ENCODE measurements at places on chromosomes 11 and 22.

GRCh38 chr11:74615311-74615710 is 22.9 kb downstream of the POLD3 start:
- no peaks in the 10 kb centered on the region for H3K27me3 ChIP-seq
- no peaks in the 10 kb centered on the region for H3K36me3 ChIP-seq
- no peak overlapping the region for H3K4me3 ChIP-seq
- H3K4me1 ChIP-seq = no peaks in the 10 kb centered on the region

DNA sequence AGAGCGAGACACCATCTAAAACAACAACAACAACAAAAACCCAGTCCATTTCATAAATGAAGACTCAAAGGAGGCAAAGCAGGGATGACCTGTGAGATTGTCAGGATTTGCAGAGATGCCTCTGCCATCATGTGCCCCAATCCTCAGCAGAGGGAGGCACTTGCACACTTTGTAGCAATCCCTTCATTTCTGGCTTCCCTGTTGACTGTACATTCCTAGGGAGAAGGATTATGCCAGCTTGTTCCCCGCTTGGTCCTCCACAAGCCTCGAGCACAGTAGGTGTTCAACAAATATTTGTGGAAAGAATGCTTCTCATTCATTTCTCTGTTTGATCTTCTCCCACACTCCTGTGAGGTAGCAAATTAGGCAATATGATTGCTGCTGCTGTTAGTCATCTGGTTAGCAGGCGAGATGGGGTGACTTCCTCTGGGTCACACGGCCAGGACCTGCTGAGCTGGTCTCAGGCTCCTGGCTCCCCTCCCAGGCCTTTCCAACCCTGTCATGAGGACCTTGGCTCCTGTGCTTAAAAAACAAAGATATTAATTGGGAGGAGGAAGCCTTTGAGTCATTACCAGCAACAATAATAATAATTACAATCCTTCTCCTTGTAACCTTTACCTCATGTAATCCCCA is 34.1 kb downstream of the LIF start:
- H3K27ac ChIP-seq = no peak overlapping the region
- H3K4me3 ChIP-seq = no peak overlapping the region
- peaks cover 7% of the 10 kb centered on the region for H3K4me1 ChIP-seq
- H3K36me3 ChIP-seq = no peaks in the 10 kb centered on the region

DNA sequence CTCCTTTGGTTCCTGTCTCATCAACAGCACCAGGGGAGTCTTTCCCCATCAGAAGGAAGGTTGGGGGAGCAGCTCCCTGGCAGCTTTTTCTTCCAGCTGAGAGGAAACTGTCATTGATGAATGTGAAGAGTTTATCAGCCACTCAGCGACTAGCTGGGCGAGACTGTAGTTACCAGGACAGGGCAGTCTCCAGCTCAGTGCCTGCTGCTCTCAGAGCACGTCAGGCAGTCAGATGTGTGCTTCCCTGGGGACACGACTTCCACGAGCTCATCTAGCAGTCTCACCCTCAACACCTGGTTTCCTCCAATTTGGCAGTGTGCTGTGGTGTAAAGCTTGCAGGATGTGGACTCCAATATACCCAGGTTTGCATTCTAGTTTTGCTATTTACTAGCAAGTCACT is 12.5 kb upstream of the C1QTNF4 start:
- no peaks in the 10 kb centered on the region for H3K4me1 ChIP-seq
- no peaks in the 10 kb centered on the region for H3K36me3 ChIP-seq

GRCh38 chr11:76795290-76795935 is 12.3 kb downstream of the TSKU start:
- H3K27ac ChIP-seq = no peak overlapping the region
- no peak overlapping the region for H3K4me3 ChIP-seq
- no peaks in the 10 kb centered on the region for H3K4me1 ChIP-seq
- DNase-seq = no peak
- no peaks in the 10 kb centered on the region for H3K27me3 ChIP-seq

- H3K36me3 ChIP-seq = no peaks in the 10 kb centered on the region
- DNase-seq = no peak
- no peaks in the 10 kb centered on the region for H3K4me1 ChIP-seq
- no peaks in the 10 kb centered on the region for H3K27me3 ChIP-seq
- no peak overlapping the region for H3K4me3 ChIP-seq
- no peak overlapping the region for H3K27ac ChIP-seq
These were observed 102.1 kb downstream of the FCHSD2 start for GRCh38 chr11:73040046-73040445.

- H3K36me3 ChIP-seq = no peaks in the 10 kb centered on the region
- no peak overlapping the region for H3K4me3 ChIP-seq
- DNase-seq = no peak
- no peaks in the 10 kb centered on the region for H3K27me3 ChIP-seq
- H3K27ac ChIP-seq = no peak overlapping the region
These were observed 53.7 kb downstream of the SGSM3 start for GRCh38 chr22:40423882-40424640.

DNA sequence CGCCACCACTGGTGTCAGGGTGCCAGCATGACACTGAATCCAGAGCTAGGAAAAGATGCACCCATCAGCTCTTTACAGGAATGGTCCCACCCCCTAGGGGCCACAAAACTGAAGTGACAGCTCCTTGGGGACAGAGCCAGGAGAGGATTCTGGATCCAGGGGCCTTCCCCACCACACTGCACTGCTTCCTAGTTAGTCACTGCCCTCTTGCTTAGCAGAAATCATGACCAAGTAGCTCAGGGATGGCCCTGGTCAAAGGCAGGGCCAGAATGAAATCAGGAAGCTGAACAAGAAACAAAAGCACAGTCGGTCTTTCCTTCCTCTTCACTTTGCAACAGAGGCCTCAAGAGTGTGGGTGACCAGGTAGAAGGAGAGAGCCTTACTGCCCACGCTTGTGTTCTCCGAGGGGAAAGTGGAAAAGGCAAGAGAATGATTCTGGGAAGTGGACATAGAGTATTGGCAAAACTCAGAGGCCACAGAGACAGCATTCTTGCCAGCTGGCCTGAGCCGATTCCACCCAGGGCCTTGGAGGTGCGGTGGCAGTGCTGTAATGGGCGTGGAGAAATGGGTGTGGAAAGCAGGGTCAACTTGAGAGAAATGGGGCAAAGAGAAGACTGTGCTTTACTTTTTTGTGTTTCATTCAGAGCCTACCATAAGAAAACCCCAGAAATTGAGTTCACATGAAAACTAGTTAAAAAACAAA is 39.8 kb downstream of the KCNJ1 start:
- no peaks in the 10 kb centered on the region for H3K4me1 ChIP-seq
- no peak overlapping the region for H3K27ac ChIP-seq
- no peak overlapping the region for H3K4me3 ChIP-seq
- no peaks in the 10 kb centered on the region for H3K36me3 ChIP-seq
- no peaks in the 10 kb centered on the region for H3K27me3 ChIP-seq
- DNase-seq = no peak

GRCh38 chr11:118878163-118878563 is 5.5 kb upstream of the CXCR5 start:
- H3K36me3 ChIP-seq = no peaks in the 10 kb centered on the region
- no peak overlapping the region for H3K27ac ChIP-seq
- DNase-seq = no peak
- H3K27me3 ChIP-seq = no peaks in the 10 kb centered on the region
- H3K4me3 ChIP-seq = no peak overlapping the region
- H3K4me1 ChIP-seq = no peaks in the 10 kb centered on the region

GRCh38 chr11:131957201-131957600 is 586.8 kb downstream of the NTM start:
- no peak overlapping the region for H3K27ac ChIP-seq
- H3K4me3 ChIP-seq = no peak overlapping the region
- no peaks in the 10 kb centered on the region for H3K4me1 ChIP-seq
- H3K27me3 ChIP-seq = no peaks in the 10 kb centered on the region
- H3K36me3 ChIP-seq = no peaks in the 10 kb centered on the region

GRCh38 chr22:23984430-23984829 is 4.5 kb downstream of the GSTT2 start:
- H3K27me3 ChIP-seq = no peaks in the 10 kb centered on the region
- no peak overlapping the region for H3K4me3 ChIP-seq
- no peak overlapping the region for H3K27ac ChIP-seq
- no peak for DNase-seq
- no peaks in the 10 kb centered on the region for H3K4me1 ChIP-seq

GRCh38 chr11:85947431-85948272 is 92.5 kb downstream of the CCDC83 start:
- no peaks in the 10 kb centered on the region for H3K36me3 ChIP-seq
- H3K27me3 ChIP-seq = no peaks in the 10 kb centered on the region
- H3K4me3 ChIP-seq = no peak overlapping the region
- H3K4me1 ChIP-seq = no peaks in the 10 kb centered on the region
- DNase-seq = no peak

GRCh38 chr11:41459465-41460401 is at the start of gene LRRC4C:
LRRC4C (minus strand) TSS chr11:41459652.
- no peak for DNase-seq
- H3K4me1 ChIP-seq = no peaks in the 10 kb centered on the region
- H3K27me3 ChIP-seq = no peaks in the 10 kb centered on the region

DNA sequence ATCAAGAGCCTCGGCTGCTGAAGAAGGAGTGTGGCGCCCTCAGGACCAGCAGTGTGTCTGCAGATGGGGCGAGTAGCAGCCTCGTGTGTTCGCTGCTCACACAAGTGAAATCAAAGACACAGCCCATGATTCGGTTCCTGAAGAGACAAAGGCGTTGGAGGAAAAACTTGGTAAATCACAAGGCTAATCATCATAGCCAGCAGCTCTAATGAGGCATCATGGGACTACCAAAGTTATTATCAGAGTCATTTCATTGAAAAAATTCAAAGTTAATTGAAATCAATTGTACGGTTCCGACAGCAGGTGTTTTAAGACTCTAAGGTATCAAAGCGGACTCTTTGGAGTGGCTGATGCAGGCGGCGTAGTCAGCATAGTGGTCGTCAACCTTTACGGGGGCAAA is 9.5 kb downstream of the PHF21B start:
- H3K4me1 ChIP-seq = no peaks in the 10 kb centered on the region
- no peak for DNase-seq
- no peaks in the 10 kb centered on the region for H3K27me3 ChIP-seq
- no peak overlapping the region for H3K27ac ChIP-seq
- H3K36me3 ChIP-seq = no peaks in the 10 kb centered on the region

DNA sequence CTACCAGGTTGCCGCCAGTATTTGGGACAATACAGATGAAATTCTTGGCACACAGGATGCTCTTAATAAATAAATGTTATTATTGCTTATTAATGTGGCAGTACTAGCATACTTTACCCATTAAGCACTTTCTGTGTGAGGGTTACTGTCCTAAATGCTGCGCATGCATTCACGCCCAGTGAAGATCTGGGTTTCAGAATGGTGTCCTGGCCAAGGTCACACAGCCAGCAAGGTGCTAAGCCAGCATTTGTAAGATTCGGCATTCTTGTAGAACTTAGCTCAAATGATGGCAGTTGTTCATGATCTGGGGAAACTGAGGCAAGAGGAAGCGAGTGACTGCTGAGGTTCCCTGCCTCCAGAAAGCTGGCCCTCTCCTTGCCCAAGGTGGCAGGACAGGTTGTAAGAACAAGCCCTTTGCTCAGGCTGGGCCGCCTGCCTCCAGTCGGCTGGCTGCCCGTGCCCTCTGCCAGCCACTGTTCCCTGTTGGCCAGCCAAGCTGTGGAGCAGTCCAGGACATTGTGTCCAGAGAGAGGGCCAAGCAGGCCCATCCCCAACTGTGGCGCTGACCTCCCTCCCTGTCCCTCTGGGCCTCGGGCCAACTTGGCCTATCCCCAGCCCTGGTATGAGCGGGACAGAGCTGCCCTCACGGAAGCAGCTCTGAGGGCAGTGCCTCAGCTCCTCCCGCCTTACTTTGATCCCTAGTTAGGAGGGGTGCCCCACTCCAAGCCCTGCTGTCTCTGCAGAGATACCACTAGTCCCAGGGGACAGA is 28.8 kb downstream of the TOB2 start:
- H3K36me3 ChIP-seq = no peaks in the 10 kb centered on the region
- H3K4me3 ChIP-seq = no peak overlapping the region
- peak overlapping the region; percentile 71 for H3K27ac ChIP-seq
- H3K27me3 ChIP-seq = no peaks in the 10 kb centered on the region
- DNase-seq = peak; percentile 74

DNA sequence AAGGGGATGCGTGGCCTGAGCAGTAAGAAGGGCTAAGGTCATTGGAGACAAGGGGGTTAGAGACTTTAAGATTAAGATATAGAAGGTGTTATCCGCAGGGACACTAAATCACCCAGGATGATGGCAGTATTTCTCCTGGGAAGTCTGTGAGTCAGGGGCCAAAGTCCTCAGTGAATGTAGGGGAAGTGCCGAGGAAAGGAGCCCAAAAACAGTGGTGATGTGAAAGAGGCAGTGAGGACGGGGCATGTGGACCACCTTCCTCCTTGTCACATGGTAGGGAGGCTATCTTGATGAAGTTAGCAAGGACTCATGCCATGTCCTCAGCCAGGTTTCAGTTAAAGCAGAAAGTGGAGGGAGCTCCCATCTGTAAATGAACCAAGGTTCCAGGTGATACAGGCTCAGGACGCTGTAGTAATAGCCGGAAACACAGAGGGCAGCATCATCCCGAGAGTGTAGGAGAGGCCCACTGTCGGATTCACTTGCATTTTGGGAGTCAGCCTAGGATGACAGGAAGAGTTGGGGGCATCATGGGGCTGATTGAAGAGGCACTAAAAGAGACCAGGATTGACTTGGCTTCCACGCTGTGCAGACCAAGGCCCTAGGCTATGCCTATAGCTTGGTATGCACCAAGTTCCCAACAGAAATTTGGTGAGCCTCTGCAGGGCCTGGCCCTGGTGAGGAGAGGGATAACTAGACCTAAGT is 33.5 kb downstream of the WEE1 start:
- H3K27me3 ChIP-seq = no peaks in the 10 kb centered on the region
- no peak overlapping the region for H3K4me3 ChIP-seq
- no peak overlapping the region for H3K27ac ChIP-seq
- DNase-seq = no peak

- peak overlapping the region; percentile 95 for H3K27ac ChIP-seq
- DNase-seq = peak; percentile 58
- no peaks in the 10 kb centered on the region for H3K36me3 ChIP-seq
- no peaks in the 10 kb centered on the region for H3K27me3 ChIP-seq
These were observed 826 bp upstream of the EEF1G start for GRCh38 chr11:62574363-62575071.

DNA sequence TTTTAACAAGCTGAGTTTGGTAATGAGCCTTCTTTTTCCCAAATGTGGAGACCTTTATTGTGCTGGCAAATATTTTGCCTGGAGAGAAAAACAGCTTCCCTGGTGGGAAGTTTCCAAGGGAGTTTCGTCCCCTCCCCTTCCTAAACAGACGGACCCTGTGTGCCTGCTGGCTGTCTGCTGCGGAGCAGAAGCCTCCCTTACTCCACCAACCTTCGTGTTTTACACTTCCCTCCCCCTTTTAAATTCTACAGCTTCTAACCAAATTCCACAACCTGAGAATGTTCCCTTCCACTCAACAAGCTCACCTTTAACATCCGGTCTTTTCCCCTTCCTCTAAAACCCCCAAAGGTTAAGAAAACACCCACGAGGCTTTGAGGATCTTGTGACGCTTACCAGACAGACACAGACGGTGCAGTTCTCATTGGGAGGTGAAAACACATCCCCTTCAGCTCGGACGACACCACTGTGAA is 17.1 kb downstream of the VWCE start:
- no peak overlapping the region for H3K27ac ChIP-seq
- no peaks in the 10 kb centered on the region for H3K4me1 ChIP-seq
- no peak for DNase-seq
- H3K4me3 ChIP-seq = no peak overlapping the region
- H3K36me3 ChIP-seq = no peaks in the 10 kb centered on the region
- no peaks in the 10 kb centered on the region for H3K27me3 ChIP-seq
